ENCODE measurements at places on chromosomes 7 and 10.
A peak's percentile ranks its signal among the peaks of the same experiment; 100 is the strongest.

- no peak for DNase-seq
Observed at GRCh38 chr10:14774797-14775196, at the start of gene FAM107B. Gene FAM107B (minus strand): TSS chr10:14774897. CDS start chr10:14774663, 234 bp downstream.

GRCh38 chr10:13365831-13366230, 17.7 kb upstream of the SEPHS1 start:
- DNase-seq: no peak

GRCh38 chr7:20741801-20742200, 44.9 kb downstream of the SP8 start:
- DNase-seq: no peak

GRCh38 chr10:70834021-70834420, 18.3 kb downstream of the SGPL1 start:
- no peak for DNase-seq

DNA sequence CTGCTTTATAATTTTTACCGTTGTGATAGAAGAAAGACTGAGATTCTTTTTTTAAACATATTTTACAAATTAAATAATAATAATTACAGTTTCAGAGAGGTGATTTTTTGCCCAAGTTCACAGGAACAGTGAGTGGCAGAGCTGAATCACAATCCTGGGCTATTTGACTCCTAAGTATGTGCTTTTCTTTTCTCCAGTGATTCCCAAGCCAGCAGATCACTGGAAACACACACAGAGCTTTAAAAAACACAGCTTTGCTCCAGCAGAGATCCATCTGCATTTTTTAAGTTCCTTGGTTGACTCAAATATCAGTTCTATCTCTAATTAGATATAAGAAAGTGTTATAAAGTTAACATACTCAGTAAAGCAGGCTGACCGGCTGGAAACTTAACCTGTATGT, 69.0 kb downstream of the AHR start:
- DNase-seq: no peak

DNA sequence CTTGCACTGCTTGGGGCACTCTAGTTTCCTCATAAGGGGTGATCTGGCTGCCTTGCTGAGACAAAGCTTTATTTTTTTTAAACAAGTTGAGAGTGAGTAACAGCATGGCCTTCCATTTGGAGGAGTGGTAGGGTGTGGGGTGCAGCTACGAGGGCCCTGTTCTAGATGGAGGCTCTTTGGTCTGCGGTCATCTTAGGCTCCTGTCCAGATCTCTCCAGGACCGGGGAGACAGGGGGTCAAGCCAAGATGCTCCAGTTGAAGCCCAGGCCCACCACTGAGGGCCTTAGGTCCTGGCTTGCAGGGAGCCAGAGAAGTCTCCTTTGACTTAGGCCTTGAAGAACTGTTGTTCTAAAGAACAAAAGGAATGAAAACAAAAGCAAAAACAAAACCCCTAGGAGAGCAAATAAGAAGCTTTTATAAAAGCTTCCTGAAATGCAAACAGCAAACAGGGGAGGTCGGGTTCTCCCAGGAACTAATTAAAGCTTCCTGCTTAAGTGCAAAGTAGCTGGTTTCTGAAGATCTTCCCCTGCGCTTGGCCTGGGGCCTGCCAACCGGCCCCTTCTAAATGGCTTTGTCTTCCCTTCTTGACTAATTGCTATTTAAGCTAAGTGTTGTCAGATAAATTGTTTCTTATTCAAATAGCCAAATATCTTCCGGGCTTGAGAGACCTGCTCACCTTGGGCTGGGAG, 259.2 kb downstream of the GLRX3 start:
- DNase-seq: no peak

- DNase-seq: no peak
Observed at GRCh38 chr7:6606866-6607583, 8.4 kb upstream of the ZNF853 start.

DNA sequence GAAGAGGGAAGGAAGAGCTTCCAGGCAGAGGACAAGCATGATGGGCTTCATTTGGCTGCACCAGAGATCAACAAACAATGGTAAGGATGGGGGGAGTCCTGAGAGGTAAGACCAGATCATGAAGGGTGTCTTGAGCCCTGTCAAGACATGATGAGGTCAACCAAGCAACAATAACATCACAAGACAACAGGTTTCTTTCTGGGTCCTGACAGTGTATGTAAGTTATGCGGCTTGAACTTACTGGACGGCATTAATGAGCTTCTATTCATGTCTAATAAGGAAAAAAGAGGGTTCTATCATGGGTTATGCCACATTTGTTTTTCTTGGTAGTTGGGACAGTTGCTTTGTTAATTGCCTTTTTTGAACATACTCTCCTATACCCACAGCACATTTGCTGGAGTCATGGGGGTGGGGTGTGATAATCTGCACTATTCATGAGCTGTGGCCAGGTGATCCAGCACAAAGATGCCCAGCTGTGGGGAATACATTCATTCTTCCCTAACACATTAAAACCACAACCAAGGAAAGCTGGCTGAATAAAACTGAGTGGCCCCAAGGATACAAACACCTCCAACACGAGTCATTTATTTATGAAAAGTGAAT, 168.8 kb upstream of the KLF14 start:
- no peak for DNase-seq

- DNase-seq: no peak
Observed at GRCh38 chr10:66823301-66823700, 102.5 kb upstream of the LRRTM3 start.

- no peak for DNase-seq
Observed at GRCh38 chr7:137591421-137591837, 247.9 kb upstream of the PTN start.

- DNase-seq: no peak
Observed at GRCh38 chr7:19069842-19070241, 47.6 kb downstream of the TWIST1 start.

DNA sequence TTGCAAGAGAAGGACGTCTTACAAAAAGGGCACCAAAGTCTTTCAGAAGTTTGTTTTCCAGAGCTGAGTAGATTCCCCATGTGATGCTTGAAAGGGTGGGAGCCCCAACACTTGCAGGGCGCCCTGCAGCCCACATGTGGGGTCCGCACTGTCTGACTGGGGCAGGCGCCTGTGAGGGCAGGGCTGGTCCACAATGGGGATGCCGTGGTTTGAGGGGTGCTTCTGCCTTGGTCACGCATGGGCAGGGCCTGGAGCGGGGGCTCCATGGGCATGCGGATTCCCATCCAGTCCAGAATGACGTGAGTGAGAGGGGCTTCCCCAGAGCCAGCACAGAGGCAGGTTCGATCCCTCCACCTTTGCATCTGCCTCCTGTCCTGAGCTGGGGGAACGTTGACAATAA, 101.5 kb upstream of the SHH start:
- no peak for DNase-seq

DNA sequence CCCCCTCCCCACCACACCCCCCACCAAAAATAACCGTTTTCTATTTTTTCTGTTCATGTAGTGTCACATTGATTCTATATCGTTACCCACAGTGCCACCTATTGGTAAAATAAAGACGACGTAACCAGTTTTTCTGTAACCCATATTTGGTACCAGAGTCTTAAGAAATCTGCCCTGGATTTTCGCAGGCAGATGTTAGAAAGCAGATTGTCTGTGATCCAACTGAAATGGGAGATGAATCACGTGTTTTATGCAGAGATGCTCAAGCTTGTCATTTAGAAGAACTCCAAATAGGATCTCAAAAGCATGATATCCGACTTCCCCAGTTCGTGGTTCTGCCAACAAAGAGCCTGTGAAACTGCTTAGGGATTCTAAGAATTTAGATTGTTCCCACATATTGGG, 261.1 kb upstream of the CSTF2T start:
- DNase-seq: peak; percentile 63

- DNase-seq: no peak
Observed at GRCh38 chr7:76369018-76369417, 10.2 kb upstream of the YWHAG start.

DNA sequence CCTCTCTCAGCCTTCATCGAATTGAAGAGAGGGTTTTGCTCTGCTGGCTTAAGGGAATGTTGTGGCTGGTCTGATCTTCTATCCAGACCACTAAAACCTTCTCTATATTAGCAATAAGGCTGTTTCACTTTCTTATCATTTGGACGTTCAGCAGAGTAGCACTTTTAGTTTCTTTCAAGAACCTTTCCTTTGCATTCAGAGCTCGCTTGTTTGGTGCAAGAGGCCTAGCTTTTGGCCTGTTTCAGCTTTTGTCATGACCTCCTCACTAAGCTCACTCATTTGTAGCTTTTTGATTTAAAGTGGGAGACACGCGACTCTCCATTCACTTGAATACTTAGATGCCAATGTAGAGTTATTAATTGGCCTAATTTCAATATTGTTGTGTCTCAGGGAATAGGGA, 3.9 kb downstream of the MPP7 start:
- DNase-seq: no peak

DNA sequence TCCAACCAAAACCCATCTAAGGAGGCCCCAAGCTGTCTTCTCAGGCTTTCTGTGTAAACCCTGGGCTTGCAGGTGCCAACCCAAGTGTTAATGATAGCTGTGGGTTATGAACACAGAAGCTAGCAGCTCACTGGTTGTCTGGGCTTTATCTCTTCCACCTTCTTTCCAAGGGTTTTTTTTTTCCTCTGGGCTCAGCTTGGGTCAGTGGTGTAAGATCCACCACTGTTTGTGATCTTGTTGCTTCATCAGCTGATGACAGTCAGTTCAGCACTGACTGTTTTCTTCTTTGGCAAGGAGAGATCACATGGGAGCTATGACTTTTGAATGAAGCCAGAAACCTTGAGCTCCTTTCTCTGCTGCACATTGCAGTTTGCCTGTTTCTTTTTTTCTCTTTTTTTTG, 4.6 kb downstream of the GTPBP4 start:
- no peak for DNase-seq

DNA sequence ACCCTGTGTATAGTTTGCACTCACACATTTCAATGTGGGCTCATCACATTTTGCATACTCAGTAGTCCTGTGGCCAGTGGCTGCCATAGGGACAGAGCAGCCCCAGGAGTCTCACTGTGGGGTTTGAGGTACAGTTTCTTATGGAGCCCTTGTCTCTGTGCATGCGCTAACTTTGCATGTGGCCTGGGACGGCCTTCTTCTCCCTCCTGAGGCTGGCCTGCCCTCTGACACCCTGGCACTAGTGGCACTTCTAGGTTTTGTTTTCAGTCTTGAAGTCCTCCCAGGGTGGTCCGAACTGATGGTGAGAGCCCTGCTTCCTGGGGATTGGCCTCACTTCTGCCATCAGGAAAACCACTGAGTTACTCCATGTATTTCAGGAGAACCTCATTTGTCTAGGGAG, 21.2 kb downstream of the NACAD start:
- no peak for DNase-seq

Data from NCI-H1417 (cell line).